ENCODE measurements at places on chromosomes 11 and 22.

- DNase-seq, result no peak
Observed at GRCh38 chr11:115665958-115666357, 161.7 kb upstream of the CADM1 start.

DNA sequence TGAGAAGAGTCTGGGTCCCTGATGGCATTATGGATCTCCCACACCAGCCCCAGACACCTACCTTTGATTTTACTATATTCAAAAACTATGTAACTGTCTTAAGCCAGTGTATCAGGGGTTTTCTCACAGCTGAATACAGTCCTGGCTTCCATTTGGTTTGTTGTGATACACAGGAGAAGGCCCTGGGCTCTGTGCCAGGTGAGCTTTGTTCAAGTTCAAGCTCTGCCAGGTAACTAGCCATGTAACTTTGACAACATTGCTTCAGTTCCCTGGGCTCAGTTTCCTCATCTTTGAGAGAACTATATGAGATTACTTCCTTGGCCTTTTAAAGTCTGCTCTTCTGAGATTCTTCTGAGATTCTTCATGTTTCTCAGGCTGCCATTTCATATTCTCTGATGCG is 327.5 kb upstream of the TENM4 start:
- DNase-seq, result no peak

DNA sequence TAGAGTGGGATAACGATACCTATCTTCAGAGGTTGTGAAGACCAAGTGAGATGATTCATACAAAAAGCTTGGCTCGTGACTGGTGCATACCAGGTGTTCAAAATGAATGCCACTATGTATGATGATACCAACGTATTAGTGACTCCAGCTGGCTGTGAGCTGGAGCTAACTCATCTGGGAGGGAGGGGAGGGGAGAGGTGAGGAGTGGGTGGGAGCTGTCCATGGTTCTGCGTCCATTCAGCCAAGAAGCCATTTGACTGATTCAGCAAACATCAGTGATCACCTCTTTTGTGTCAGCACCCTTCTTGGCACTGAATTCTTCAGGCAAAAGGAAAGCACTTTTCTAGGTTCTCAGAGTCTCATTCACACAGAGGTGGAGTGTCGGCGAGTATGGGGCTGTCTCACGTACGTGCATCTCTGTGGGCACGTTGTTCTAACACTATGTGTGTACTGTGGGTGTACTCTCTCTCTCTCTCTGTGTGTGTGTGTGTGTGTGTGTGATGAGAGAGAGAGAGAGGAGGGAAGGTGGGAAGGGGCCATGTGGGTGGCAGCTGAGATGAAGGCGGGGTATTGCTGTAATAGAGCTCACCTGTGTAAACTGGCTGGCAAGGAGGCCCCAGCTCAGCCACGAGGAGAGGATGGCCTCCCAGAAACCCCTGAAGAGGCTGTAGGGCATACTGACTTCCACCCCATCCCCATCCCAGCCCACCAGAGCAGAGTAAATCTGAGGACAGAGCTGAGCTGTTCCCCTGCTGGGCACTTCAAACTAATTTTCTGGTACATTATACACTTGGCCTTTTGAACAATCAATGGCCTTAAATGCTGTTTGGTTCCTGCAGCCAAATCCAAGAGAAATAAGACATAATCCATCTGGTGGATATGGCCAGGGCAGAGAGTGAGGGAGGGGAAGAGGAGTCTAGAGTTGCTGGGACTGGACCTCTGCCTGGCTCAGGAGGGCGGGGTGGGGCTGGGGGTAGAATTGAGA is 96.1 kb upstream of the THY1 start:
- peak; percentile 23 for DNase-seq

DNA sequence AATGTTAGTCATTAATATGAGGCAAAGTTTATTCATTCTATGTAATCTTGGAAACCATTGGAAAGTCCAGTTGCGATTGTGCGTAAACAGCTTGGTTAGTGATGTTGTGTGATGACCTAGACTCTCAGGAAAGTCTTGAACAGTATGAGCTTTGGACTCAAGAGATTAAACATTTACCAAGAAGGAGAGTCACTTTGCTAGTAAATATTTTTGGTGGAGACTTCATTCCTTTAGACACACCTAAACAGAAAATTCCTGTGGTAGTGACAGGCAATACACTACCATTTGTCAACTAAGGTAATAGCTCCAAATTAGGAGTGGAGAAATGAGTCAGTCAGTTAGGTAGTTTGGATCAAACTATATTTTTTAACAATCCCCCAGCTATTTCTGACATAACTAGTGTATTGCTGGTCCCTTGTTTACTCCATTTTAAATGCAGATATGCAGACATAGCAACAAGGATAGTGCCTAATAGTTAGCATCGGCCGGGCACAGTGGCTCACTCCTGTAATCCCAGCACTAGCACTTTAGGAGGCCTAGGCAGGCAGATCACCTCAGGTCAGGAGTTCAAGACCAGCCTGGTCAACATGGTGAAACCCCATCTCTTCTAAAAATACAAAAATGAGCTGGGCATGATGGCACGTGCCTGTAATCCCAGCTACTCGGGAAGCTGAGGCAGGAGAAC is 89.3 kb downstream of the ARHGAP42 start:
- DNase-seq, result peak; percentile 52

GRCh38 chr11:102771351-102771750 is 9.1 kb downstream of the MMP10 start:
- DNase-seq, result no peak

- DNase-seq, result peak; percentile 11
Observed at GRCh38 chr11:127345819-127346459, 345.4 kb upstream of the KIRREL3 start.

DNA sequence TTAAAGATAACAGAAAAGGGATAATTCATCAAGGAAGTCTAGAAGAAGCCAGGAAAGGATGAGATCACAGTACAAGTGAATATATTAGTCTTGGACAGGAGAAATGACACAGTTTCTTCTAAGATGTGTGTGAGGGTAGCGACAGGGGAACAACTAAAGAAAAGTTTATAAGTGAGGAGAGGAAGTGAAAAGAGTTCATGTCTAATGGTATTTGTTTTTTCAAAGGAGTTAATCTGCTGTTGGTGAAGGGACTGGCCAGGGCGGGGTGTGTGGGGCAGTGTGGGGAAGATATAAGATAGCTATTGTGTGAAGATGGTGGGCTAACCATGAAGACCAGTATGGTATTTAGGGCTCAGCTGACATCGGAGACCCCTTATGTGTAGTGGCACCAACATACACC is 7.6 kb upstream of the PPFIBP2 start:
- no peak for DNase-seq

DNA sequence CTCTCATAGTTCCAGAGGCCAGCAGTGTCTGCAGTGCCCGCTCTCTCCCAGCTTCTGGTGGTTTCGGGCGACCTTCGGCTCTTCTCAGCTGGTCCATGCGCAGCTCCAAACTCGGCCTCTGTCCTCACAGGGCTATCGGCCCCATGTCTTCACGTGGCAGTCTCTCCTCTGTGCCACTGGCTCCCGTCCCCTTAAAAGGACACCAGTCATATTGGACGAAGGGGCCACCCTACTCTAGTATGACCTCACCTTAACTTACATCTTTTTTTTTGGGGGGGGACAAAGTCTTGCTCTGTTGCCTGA is 13.8 kb downstream of the LTO1 start:
- DNase-seq, result no peak

DNA sequence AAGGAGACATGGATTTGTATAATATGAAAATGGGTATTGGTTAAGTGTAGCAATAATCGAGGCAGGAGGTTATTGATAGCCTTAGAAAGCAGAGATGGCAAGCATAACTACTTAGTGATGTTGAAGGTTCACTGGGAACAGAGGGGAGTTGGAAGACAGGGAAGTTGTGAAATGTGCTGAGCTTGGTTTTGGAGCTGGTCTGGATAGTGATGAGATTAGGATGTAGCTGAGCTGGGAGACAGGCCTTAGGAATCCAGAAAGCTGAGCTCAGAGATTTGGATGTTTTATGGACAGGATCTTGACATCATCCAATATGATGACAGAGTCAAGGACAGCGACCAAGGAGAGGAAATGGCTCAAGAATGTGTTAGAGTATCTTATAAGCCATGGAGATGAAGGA is 113.1 kb downstream of the ARHGAP42 start:
- DNase-seq, result no peak

GRCh38 chr11:88534185-88534584 is 196.6 kb upstream of the CTSC start:
- DNase-seq, result no peak

GRCh38 chr11:123330471-123330870 is 99.6 kb upstream of the GRAMD1B start:
- DNase-seq, result no peak

GRCh38 chr11:100841711-100842407 is 154.8 kb downstream of the ARHGAP42 start:
- peak; percentile 22 for DNase-seq

DNA sequence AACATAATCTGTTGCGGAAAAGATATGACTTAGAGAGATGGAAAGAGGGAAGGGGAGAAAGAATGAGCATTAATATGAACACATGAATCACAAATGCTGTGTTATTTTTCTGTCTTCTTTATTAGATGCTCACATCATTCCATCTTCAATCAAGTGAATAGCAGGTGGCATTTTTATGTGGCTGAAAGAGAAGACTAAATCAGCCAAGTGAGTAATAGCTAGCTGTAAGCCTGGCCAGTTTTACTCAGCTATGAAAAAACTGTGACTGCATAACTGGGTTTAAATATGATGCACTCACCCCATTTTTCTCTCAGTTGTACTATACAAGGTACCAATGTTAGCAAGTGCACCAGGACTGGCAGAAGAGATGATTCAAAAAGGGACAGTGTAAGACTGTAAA is 571.1 kb downstream of the JRKL start:
- no peak for DNase-seq

- DNase-seq, result no peak
Observed at GRCh38 chr11:110455718-110456117, 26.0 kb downstream of the FDX1 start.

- DNase-seq, result no peak
Observed at GRCh38 chr11:32216749-32217148, 125.9 kb downstream of the RCN1 start.

DNA sequence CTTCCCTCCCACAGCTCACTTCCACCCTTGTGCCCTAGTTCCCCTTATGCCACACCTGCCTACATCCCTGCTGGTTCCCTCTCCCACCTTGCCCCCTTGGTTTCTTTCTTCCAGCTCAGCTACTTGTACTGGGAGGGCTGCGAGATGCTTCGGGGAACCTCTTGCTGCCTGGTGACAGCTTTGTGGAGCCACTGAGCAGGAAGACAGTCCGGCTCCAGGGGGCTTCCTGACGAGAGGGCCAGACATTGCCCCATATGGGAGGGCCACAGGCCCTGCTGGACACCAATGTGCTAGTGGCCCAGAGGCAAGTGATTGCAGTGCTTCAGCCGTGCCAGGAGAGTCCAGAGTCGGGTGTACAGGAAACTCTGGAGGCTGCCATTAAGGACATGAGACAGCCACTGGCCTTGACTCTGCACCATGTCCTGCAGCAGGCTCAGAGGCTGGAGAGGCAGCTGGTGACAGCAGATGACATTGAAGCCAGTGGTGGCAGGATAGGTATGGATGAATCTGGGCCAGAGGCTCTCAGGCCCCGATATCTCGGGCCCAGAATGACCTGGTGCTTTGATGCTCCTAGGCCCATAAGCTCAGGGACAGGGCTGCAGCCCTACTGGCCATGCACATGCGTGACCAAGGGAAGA is 54.3 kb downstream of the BTG4 start:
- no peak for DNase-seq

DNA sequence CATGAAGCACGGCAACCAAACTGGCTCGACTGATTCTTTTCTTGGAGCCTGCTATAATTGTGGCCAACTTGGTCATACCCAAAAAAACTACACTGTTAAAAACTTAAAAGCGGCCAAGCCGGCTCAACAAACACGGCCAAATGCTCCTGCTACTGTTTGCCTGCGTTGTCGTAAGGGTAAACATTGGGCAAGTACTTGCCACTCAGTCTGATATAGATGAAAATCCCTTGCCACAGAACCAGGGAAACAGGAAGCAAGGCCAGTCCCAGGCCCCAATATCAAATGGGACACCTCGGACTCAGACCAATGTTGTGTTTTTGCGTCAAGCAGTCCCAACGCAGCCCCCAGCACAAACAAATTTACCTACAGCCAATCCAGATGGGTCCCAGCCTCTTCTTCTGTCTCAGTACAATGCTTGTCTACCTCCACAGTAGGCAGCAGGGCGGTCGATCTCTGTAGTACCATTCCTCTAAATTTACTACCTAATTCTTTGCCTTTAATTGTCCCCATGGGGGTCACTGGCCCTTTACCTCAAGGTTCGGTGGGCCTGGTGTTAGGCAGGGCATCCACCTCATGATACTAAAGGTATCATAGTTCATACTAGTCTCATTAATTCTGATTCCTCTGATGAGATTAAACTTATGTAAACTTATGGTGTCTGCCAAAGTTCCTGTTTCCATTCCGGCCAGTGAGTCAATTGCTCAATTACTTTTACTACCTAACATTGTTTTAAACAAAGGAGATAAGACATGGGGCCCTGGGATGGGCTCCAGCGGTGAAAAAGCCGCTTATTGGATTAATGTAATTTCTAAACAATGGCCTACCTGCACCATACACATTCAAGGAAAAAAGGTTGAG is 3.7 kb upstream of the COMT start:
- no peak for DNase-seq

DNA sequence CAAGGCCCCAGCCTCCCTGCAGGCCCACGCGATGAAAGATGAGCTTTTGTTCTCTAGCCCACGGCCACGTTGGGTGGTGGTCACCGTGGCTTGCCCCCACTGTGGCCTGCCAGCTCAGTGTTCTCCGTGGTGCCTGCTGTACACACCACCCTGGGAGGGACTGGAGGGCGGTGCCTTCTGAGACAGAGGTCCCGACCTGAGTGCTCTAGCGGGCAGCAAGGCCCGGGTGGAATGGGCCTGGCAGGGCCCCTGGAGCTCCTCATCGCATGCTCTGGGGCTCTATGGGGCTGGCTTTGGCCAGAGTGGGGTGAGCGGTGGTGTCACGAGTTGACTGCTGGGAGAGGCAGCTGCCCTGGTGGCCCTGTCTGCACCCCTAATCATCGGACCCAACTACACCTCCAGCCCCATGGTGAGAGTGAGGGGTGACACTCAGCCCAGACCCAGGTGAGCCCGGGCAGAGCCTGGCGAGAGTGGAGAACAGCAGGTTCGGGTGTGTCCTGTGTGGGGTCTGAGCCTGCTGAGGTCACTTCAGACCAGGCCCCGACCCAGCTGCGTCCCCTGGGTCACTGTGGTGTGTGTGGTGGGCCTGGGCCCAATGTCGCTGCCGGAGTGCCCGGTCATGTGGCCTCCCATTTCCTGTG is 541.9 kb downstream of the TBC1D22A start:
- DNase-seq, result no peak
